ENCODE measurements at places on chromosomes 4 and X. TPM values are rescaled to one million over a fixed set of nuclear protein-coding genes. Genes with fewer than 3 reads are reported as not detected.

The ANOS1 gene
- 0.56 TPM for total RNA-seq

The H2BW2 gene
- not detected for total RNA-seq

The FGF13 gene
- total RNA-seq, result not detected

The UGT2B10 gene
- not detected for total RNA-seq

The TNMD gene
- total RNA-seq, result not detected

The KIAA1210 gene
- total RNA-seq, result not detected

The UGT2B7 gene
- total RNA-seq, result 0.78 TPM

Measured in airway epithelial cell (primary cell).